ENCODE measurements at places on chromosomes 11 and 22.

DNA sequence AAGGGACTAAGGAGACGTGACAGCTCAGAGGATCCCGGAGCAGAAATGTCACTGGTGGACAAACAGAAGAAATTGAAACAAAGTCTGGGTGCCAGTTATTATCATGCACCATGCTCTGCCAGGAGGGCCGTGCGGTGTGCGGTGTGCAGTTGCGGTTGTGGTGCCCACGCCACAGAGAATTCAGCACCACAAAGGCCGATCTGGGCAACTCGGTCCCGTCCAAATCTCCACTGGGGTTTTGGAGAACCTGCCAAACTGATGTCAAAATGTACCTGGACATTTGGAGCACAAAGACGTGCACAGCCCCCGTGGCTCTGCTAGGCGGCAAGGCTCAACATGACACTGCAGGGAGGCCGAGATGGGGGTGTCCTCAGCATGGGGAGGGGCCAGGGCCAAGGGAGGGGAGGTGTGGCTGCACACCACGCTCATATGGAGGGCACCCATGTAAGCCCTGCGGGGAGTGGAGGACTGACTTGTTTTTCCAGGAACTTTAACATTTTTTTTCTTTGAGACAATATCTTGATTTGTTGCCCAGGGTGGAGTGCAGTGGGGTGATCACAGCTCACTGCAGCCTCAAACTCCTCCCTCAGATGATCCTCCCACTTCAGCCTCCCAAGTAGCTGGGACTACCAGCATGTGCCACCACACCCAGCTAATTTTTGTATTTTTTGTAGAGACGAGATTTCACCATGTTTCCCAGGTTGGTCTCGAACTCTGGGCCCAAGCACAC is 39.4 kb downstream of the GNB1L start:
- no peak for DNase-seq

DNA sequence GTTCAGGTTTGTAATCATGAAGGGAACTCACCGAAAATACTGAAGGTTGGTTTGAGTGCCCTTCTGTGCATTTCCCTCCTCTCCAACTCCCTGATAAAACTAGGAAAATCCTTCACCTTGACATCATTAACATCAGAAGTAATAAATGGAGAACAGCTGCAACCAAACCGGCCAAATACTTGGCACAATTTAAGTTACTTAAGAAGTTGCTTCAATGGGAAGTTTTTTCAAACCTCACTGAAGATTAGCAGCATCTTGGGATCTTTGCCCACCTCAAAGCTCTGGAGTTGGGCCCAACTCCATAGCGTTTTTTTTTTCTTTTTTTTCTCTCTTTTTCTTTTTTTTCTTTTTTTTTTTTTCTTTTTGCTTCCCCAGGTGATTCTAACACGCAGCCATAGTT is 784.8 kb downstream of the KCNA4 start:
- no peak for DNase-seq

DNA sequence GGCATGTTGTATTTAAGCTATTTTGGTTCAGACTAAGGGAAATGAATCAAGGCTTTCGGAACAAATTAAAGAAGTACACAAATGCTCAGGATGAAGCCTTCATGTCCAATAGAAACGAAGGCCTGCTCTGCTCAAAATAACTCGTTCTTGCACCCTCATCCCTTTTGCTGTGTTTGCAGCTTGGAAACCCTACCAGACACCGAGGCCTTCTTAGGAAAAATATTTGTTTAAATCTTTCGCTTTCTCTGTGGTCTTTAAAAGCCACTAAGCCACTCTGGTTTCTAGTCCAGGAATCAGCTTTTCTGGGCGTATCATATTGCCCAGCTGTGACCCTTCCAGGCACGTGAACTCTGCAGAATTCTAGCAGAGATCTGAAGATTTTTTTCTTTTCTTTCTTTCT is 60.9 kb upstream of the HSPA8 start:
- no peak for DNase-seq

GRCh38 chr22:45867118-45867905 is 109.7 kb downstream of the WNT7B start:
- DNase-seq = no peak

- DNase-seq = no peak
Observed at GRCh38 chr11:118910309-118911112, 15.2 kb downstream of the BCL9L start.

DNA sequence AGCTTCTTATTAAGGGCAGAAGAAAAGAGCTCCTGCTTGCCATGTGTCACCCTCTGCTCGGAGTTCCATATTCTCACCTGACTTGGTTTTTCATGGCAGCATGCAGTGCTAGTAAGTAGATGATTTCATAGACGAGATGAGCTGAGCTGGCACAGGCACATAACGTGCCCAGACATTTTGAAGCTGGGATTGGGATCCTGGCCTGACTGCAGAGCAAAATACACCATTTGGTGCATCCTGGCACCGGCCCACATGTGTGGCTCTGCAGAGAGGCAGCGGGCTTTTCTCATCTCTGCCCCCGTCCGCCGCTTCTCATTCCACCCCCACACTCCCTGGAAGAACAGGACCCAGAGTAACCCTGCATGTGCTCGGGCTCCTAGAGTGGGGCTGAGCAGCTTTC is 24.8 kb downstream of the FAM118A start:
- no peak for DNase-seq

- DNase-seq = no peak
Observed at GRCh38 chr11:64900263-64900678, 16.7 kb downstream of the ATG2A start.

- no peak for DNase-seq
Observed at GRCh38 chr11:112511911-112512310, 251.3 kb upstream of the PLET1 start.

DNA sequence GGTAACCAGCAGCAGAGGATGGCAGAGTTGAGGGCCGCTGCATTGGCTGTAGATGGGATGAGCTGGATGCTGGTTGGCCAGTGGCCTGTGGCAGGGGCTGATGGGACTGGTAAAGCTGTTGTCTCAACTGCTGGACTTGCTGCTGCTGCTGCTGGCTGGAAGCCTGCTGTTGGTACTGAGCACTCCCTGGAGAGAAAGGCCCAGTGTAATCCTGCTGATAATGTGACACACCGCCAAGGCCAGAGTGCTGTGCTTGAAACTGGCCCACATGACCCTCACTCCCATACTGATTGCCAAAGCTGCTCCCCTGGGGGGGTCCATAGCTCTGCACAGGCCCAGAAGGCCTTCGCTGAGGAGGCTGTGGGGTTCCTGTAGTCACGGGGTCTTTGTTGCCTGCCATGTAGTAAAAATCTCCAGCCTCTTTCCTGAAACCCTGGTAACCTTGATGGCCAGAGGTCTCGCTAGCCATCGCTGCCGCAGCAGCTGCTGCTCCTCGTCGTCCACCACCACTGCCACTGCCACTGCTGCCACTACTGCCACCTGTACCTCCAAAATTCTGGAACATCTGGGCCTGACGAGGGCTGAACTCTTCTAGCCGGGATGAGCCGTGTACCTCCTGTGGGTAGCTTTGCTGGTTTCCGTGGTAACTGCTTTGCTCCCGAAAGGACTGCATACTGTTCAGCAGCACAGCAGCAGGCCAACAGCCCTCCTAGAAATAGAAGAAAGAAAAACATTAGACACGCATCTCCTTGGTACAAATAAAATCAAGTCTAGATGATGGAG is 55.6 kb downstream of the TCF20 start:
- no peak for DNase-seq

All from naive B cell (primary cell).